Cardiac ventricle fibroblast (primary cell): ENCODE measurements at places on chromosomes 3 and 15. TPM values are rescaled to one million over a fixed set of nuclear protein-coding genes. Genes with fewer than 3 reads are reported as not detected.

The TERC gene
- total RNA-seq, result 179 and 259 TPM in 2 replicates

The DOCK3 gene
- total RNA-seq, result under 0.01 and 0.05 TPM in 2 replicates

The ZPLD1 gene
- not detected in 2 replicates for total RNA-seq

The SLC6A1 gene
- not detected in 2 replicates for total RNA-seq

The PLIN1 gene
- total RNA-seq, result 15.8 and 16.5 TPM in 2 replicates

The GPR176 gene
- total RNA-seq, result 38.0 and 40.3 TPM in 2 replicates

The VEPH1 gene
- total RNA-seq, result 25.2 and 43.9 TPM in 2 replicates

The ZFYVE19 gene
- 11.4 and 19.2 TPM in 2 replicates for total RNA-seq

The NR2C2 gene
- 16.8 and 19.3 TPM in 2 replicates for total RNA-seq

The TPM1 gene
- 89.0 and 105 TPM in 2 replicates for total RNA-seq

The EAF2 gene
- 2.0 and 3.6 TPM in 2 replicates for total RNA-seq

The CLEC3B gene
- 52.2 and 56.5 TPM in 2 replicates for total RNA-seq

The C3orf62 gene
- total RNA-seq, result 0.75 and 1.1 TPM in 2 replicates

The MASP1 gene
- total RNA-seq, result 0.15 and 1.4 TPM in 2 replicates
